NCI-H2081 treated with DMSO at 0.1 percent for 48 hours (cell line): ENCODE measurements at places on chromosomes 16 and 17.

GRCh38 chr16:65305266-65305959, 183.6 kb upstream of the CDH11 start:
- DNase-seq = no peak

DNA sequence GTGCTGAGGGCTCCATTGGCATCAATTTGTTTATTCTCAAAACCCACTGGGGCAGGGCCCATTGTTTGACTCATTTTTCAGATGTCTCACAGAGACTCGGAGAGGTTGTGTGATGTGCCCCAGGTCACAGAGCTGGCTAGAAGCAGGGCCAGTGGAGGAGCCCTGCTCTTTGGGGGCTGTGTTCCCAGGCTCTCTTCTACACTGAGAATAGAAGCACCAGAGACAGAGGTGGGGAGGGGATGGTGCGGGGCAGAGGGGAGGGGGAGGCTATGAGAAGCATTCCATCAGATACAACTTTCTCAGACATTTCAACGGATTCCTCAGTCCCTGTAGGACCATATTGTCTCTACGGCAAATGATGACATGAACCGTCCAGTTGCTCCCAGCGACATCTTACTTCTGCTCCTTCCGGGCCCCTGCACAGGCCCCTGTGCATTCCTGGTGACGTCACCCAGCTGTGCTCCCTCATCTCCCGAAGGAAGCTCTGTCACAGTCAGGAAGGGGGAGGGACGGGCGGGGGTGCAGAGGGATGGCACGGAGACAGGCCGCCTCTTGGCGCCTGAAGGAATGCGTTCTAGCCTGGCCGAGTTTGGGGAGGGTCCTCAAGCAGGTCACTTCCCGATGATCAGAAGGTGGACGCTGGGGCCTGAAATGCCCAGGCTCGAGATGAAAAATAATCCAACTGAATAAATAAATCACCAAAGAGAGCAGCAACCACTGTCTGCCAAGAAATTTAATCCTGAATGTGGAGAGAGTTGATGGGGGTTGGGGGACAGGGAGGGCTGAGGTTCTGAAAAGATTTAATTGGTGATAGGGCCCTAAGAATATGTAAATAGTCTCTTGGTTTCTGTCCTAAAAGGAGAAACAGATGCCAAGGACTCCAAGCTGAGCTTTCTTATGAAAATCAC, 114.1 kb downstream of the NOG start:
- DNase-seq = no peak

- no peak for DNase-seq
Observed at GRCh38 chr17:82012640-82013295, 9.9 kb downstream of the CENPX start.

- no peak for DNase-seq
Observed at GRCh38 chr16:57686577-57686976, 8.0 kb upstream of the DRC7 start.

DNA sequence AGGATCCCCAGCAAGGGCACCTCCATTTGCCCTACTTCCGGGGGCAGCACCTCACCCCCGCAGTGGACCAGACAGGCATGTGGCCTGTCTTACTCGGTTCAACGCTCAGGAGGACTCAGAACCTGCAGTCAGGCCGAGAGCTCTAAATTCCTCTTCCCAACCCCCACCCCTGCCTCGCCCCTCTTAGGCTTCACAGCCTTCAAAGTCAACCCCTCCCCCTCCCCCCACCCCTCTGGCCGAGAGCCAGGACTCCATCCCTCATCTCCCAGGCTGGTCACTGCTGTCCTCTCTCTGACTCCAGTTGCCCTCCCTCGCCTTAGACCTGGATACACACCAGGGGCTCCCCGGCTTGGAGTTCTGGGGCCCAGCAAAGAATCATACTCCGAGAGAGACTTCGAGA, 8.1 kb upstream of the HS3ST6 start:
- no peak for DNase-seq

- DNase-seq = no peak
Observed at GRCh38 chr17:76888661-76889060, 20.5 kb downstream of the MGAT5B start.

DNA sequence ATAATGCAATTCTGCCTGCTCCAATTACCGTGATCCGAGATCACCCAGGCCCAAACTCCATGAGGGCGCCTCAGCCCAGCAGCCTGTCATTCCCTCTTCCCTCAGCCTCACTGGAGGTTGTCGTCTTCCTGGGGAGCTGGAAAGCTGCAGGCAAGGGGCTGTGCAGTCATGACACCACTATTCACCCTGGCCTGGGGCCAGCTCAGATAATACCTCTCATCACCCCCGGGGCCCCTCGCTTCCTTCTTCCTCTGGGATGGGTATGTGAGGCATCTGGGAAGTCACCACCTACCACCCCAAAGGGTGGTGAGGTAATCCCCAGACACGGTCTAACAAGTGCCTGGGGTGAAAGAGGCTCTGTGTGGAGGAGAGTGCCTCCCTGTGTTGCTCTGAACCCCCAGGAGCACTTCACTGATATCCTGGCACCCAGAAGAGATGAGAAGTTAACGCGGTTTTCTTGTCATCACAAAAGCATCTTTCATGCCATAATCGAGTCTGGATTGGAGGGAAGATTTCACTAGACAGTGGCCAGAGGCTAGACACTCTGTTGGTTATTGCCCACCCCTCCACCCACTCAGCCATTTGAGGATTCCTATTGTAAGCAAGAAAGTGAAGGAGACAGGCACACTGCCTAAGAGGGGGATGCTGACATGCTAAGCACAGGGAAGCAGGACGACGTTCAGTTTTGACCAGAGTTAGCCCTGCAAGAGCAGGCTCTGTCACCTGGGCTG, 18.4 kb downstream of the CFAP20 start:
- no peak for DNase-seq

DNA sequence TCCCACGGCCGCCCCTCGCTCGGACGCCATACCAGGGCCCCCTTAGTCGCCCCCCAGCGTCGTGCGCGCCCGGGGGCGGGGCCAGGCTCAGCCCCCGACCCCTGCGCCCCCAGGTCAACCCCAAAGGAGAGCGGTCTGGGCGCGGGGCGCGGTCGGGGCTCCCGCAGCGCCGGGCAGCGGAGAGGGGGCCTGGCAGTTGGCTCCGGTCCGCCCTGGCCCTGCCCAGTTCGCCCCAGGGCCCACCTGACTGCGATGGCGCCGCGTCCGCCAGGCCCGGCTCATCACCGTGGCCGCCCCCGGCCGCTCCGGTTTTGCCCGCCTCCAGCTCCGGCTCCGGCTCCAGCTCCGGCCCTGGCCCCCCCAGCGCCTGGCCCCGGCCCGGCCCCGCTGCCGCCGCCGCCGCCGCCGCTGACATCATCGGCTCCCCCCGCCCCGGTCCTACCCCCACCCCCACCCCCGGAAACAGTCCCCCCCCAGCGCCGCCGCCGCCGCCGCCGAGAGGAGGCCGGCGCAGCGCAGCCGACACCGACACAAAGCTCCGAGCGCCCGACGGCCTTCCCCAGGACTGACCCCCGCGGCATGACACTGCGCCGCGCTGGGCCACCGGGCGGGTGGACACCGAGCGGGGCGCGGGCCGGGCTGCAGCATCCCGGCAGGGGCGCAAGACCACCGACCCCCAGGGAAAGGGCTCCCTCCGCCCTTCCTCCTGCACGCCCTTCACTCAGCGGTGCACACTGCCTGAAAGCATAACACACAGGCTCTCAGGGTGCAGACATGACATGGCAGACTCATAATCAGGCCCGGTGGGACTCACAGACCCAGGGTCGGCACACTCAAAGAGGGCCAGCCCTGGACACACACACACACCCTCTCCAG, at the start of gene ZBTB4:
Gene ZBTB4, minus strand, starts transcription at position 419 of the 876 bp plus-strand sequence. CDS start 12,830 bp downstream, outside the sequence.
- DNase-seq = no peak

DNA sequence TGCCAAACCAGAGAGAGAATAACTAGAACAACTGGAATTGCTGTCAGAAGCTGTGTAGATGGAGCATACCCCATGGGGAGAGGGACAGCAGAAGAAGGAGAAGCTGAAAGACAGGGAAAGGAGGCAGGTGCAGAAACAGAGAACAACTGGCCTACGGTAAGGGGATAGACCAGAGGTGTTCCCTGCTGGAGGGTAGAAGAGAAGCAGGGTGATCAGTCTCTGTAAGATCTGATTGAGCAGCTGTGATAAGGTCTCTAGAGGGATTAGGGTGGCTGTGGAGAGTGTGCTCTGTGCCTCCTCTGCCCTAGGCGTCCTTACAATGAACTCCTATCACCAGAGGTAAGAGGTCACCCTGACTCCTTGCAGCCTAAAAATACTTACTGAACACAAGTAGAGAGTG, 30.4 kb upstream of the HS3ST3B1 start:
- DNase-seq = no peak

DNA sequence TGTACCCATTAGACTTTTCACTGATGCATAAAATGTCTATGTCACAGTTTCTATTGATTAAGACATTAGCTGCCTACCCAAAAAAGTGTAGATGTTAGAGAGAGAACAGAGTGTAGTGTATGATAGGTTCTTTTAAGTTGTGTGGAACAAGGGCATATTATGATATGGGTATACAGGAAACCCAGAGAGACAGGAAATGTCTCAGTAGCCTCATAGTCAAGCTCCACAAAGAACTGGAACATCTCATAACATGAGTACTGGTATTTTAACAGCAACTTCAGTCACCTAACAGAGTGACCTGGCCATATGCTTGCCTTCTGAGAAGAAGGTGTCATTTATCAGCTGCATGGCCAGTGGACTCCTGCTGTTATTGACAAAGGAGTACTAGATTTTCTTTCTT, 128.1 kb downstream of the RGS9 start:
- no peak for DNase-seq

DNA sequence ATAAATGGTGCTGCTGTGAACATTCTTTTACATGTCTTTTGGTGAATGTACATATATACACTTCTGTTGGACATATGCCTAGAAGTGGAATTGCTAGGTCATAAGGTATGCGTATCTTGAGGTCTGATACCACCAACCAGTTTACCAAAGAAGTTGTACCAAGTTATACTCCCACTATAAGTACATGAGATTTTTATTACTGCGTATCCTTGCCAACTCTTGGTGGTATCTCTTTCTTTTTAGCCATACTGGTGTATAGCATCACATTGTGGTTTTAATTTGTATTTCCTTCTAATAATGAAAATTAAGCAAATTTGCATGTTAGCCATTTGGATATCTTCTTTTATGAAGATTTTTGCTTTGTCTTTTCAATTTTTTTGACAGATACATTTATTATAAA, 80.5 kb downstream of the ATF7IP2 start:
- no peak for DNase-seq

- DNase-seq = no peak
Observed at GRCh38 chr16:72884573-72884972, 163.4 kb downstream of the ZFHX3 start.

- DNase-seq = no peak
Observed at GRCh38 chr16:17983847-17984639, 352.5 kb downstream of the NPIPA8 start.

DNA sequence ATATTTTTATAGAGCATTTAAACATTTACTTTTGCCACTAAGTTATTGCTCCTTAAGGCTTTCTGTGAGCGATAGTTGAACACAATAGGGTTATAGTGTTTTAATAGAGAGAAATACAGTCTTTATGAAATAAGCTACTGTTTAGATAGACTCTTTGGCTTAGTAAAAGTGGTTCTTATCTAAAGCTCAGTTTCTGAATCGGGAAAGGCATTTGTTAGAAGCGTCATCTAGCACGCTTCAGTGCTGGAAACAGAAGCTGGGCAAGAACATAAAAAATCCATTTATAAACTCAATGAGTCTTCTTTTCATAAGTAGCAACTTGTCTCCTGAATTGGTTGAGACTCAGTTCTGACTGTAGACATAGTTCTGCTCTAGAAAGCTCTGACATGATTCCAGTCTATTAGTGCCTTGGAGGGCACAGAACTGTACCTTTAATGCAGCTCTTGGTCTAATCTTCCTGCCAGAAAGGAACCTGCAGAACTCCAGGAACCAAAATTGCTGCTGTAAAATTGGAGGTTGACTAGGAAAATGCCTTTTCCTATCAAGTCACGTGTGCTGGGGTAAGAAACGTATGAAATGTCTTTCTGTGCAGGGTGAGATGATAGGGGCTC, 55.4 kb upstream of the DNAJA2 start:
- DNase-seq = no peak
